ENCODE measurements at places on chromosomes 6 and 20. TPM values are rescaled to one million over a fixed set of nuclear protein-coding genes. Genes with fewer than 3 reads are reported as not detected.

DNA sequence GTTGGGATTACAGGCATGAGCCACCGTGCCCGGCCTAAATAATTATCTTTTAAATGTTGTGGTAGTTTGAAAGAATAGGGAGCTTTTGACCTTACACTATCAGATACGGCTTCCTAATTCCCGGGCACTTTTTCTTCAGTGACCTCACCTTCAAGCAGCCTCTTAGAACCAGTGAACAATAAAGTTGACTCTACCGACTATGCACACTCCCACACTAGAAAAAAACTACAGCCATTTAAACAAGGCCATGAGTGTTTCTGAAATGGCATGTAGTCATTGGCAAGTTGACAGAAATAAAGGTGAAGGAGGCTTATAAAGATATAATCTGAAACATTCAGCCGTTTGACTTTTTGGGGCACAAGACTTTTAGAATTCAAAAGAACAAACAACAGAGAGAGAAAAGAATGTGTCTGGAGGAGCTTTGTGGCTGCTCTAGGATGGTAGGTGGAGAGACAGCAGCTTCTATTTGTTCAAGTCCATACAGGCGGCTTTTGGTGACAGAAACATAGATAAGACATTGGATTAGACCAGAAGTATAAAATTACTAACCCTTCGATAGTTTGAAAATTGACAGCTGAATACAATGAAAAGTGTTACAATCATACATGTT is 75.2 kb downstream of the GJA1 start:
- DNase-seq, result no peak

DNA sequence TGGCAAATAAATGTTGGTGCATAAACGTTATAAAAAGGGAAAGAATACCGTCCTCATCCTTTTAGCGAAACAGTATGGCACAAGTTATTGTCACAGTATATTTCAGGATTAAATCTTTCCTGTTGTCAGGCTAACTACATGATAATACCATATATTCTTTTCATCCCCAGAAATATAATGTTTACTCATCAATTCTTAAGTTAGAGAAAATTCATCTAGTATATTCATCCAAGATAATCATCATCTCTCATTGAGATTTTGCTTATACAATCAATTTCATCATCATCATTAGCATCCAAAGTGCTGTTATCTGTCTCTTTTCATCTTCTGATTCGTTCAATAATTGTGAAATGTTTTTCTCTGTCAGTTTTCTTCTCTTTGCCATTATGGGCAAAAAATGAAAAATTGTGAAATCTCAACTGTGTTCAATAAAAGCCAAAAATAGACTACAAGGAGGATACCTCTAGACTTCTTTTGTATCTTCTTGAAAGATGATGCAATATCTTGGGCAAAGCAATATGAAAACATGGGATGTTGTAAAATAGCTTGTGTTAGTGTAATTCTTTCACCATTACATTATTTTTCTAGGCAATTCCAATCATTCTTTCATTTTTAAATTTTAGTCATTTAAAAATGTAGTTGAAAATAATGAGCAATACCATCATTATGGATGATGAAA is 2.6 kb downstream of the SPACA1 start:
- no peak for DNase-seq

Gene GABRR1
- total RNA-seq, result not detected

Gene MPC1
- total RNA-seq, result 597 TPM

Gene RRAGD
- 130 TPM for total RNA-seq

DNA sequence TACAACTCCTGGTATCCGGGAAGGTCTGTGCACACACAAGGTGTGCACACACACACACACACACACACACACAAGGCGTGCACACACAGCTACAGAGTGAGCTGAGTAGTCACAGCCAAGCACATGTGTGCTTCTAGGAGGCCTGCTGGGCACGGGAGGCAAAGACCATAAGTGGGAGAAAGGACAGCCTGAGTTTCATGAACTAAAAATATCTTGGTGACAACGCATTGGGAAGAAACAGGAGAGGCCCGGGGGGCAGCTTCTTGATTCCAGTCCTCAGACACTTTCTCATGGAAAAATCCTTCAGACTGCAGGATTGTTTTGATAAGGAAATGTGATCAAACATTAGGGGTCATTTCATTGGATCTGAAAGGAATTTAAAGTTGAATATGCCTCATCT is 2.6 kb downstream of the TRAF3IP2 start:
- DNase-seq, result peak; percentile 54

DNA sequence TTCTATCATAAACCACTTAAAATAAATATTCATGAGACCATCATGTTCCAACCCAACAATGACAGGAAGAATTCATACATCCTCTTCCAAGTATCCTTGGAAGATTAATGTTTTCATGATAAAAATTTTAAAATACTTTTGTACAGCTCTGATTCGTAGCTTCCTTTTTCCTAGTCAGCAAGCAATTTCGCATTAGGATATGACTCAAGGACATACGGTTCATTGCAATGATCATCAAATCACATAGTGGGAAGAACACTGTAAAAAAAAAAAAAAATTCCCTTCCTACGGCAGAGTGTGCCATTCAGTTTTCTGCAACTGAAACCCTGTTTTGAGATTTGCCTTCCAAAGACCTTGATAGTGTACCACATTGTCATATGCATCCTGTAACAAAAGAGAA is 35.3 kb upstream of the GFOD1 start:
- no peak for DNase-seq

Gene CST3
- total RNA-seq, result 518 TPM

DNA sequence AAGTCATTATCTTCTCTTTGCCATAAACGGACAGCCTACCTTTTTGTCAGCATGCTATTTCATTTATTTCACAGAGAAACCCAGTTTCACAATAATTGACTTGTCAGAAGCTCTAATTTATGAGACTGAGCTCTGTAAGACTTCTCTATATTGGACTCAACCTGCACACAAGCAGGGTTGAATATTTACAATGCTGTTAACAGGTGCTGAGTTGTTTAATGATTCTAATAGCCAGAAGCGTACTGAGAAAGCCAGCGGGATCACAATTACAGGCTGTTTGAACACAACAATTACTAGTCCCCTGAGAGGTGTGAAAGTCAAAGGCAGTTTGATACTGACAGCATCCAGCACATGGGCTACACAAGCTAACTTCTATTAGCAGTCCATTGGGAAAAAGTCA is 128.2 kb upstream of the SIM1 start:
- no peak for DNase-seq

DNA sequence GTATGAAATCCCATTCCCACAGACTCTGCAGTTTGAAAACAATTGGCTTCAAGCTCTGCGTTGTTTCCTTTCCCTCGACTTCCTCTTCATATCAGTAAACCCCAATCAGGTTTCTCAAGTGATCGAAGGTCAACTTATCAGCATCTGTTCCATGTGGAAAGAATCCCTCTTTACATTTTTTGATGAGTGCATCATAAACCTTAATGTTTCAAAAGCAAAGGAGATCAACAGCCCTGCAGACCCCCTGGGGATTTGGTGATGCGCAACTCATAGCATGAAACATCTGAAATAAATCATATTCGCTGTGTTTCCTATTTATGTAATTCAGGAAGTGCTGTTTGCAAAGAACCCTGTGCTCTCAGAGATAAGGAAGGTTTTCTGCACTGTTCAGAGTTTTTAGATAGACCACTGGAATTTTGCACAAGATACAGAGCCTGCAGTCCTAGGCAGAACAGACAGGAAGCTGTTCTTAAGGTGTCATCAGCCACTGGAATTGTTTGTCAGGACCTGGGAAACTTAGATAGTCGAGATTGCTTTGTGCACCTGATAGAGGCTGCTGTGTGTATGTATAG is 216.0 kb downstream of the HIVEP2 start:
- DNase-seq, result no peak

DNA sequence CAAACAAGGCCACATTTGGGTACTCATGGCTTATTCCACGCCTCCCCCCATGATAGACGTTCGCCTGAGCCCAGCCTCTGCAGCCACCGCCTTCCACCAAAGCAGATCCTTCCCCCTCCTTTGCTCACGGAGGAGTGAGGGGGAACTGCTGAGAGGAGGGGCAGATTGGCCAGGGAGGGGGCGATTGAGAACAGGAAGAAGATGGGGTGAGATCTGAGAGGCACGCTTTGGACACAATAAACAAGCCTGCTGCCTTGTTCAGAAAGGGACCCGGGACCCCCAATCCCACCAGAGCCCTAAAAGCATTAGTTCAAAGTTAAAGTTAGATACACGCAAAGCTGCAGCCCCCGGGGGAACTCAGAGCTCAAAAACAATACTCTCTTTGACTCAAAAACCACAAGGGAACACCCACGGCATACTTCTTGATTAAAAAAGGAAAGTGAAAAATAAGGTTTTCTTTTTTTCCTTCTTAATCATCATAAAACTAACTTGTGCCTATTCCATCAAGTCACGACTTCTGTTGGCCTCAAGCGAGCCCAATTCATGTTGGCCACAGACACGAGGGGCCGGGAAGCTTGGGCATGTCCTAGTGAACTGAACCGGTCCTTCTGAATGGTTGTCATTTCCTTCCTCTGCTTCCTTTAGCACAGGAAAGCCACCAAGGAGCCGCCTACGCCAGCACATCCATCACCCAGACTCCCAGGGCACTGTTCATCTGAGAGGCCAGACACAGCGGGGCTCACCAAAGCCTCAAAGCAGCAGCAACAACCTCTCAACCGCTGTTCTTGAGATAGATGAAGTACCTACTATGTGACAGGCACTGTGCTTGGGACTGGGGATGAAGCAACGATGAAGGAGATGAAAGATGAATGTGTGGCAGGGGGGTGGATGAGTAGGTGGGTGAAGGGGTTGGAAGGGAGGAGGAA is 44.7 kb downstream of the NFATC2 start:
- DNase-seq, result peak; percentile 30

Gene ZSCAN31
- 11.9 TPM for total RNA-seq

Gene BAG2
- total RNA-seq, result 15.6 TPM

GRCh38 chr6:160081398-160081797 is 40.2 kb upstream of the SLC22A1 start:
- DNase-seq, result no peak

Gene BICRAL
- 13.1 TPM for total RNA-seq

Gene ATAT1
- total RNA-seq, result 2.5 TPM

- DNase-seq, result no peak
Observed at GRCh38 chr6:129446272-129447197, 263.4 kb downstream of the ARHGAP18 start.

Gene STX7
- 69.9 TPM for total RNA-seq

- no peak for DNase-seq
Observed at GRCh38 chr6:122369536-122369935, 29.9 kb upstream of the HSF2 start.

All from heart right ventricle (tissue), 16 donors.